ENCODE measurements at places on chromosomes 5 and 9.

DNA sequence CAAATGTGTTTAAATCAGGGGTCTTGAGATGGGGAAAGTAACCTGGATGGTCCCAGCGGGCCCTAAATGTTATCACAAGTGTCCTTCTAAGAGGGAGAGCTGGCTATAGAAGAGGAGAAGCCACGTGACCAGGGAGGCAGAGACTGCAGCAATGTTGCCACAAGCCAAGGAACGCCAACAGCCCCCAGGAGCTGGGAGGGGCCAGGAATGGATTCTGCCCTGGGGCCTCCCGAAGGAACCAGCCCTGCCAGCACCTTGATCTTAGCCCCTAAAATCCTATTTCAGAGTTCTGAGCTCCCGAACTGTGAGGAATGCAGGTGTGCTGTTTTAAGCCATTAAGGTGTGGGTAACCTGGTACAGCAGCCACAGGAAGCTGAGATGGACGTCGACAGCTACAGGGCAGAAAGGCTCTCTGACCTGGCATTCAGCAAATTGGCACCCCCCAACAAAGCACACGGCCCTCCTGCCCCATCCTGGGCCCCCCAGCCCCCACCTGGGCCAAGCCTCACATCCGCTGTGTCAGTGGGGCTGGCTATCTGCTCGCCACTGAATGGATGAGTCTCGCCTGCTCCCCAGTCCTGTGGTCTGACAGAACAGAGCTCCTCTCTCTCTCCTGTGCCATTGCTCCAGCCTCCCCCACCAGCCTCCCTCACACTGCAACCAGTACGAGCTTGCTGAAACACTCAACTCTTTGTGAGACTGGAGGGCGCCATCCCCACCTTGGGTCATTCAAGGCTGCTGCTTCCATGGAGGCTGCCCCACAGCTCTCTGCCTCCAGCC lies 78.8 kb downstream of the ADAMTS2 start:
- DNase-seq = no peak

- DNase-seq = no peak
Measured at GRCh38 chr5:158414780-158415179, 555.8 kb upstream of the CLINT1 start.

DNA sequence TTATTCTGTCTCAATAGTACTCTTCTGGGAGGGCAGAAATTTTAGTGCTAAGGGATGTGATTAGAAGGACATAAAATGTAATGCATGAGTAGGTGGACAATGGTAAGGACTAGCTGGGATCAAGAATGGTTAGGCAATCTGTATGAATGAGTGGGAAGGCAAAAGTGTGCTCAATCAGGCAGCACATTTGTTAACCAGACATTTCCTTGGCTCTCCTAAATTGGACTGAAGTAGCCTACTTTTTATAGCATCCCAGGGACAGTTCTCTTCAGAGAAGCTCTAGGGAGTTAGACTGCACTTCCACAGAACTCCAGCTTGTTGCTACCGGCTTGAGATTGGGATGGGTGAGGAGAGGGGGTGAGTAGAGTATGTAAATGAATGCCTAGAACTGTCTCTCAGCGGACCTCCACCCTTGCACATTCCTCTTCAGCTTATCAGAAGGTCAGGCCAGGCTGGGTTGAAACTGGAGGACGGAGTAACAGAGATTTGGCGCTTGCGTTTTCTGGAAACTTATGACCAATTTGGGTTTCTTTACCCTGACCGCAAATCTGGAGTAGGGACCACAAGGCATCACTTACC lies 19.0 kb upstream of the ARL14EPL start:
- DNase-seq = no peak

- DNase-seq = no peak
Measured at GRCh38 chr9:29969856-29970647, 2396.8 kb upstream of the C9orf72 start.

DNA sequence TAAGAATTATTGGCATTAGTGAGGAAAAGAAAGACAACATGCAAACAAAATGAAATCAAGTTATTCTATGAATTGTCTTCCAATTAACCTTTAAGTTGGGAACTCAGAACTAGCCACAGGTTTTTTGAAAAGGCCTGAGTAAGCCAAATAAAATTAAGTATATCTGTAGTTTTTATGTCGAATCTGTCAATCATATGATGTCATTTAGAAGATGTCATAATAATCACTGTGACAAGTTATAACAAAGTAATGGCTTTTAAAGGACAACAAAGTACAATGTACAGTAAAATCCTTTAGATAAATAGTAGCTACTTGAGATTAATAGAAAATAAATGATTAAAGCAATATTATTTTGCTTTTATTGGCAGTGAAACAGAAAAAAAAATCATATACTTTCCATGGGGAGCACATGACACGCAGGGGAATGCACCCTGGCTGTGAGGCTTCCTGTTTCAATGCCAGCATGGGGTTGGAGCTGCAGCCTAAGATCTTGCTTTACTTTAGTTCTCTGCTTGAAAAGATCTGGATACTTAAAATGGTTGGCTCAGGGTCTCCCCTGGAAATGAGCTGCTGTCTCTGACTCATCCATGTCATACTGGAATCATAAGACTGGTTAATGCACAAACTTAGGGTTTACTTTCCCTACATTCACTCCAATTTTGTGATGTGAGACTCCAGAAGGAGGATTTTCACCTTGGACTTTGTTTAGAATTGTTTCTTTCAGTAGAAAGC lies 284.3 kb downstream of the TAF11L14 start:
- DNase-seq = no peak

DNA sequence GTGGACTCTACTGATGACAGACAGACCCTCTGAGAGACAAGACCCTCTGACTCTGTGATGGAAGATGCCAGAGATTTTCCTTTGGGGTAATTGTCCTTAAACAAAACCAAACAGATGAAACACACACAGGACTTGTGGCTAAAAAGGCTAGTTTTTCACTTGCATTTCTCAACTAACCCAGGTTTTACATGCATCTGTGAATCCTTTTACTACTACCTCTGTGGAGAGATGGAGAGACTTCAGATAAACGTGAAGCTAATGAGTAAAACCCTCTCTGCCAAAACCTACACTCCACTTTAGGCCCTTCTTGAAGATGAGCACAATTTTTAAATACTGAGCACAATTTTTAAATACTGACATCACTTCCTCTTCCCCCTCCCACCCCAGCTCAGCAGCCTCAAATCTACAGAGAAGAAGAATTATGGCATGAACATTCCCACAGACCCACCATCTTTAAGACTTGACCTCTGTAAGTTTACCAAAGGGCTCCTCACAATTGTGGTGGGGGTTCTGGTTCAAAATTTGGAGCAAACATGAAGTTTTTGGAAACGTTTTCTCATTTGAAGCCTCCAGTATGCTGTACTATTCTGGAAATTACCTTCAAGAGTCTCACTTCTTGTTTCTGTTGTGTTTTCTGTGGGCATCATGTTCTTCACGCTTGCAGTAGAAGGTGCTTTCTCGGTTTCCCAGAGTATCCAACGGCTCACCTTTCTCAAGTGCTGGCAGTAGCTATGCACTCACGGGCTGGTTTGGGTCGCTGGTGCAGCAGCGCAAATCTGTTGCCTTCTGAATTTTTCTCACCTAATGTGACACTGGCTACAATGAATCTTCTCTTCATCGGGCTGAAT lies 42.7 kb downstream of the ACER2 start:
- DNase-seq = no peak

DNA sequence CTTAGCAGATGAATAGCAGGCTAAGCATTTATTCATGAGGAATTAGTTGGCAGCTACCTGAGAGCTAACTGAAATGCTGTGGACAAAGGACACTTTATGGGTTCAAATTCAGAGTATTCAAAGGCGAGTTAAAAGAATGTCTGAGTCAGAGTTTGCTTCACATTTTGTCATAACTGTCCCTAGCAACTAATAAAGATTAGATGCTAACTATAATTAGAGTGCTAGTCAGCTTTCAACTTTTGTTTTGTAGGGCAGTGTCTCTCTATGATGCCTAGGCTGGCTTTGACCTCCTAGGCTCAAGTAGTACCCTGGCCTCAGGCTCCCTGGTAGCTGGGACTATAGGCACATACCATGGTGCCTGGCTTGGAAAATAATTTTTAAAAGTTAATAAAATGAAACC lies 4.6 kb downstream of the SMC5 start:
- DNase-seq = no peak

- DNase-seq = no peak
Measured at GRCh38 chr9:125649826-125650225, 57.2 kb downstream of the MAPKAP1 start.

DNA sequence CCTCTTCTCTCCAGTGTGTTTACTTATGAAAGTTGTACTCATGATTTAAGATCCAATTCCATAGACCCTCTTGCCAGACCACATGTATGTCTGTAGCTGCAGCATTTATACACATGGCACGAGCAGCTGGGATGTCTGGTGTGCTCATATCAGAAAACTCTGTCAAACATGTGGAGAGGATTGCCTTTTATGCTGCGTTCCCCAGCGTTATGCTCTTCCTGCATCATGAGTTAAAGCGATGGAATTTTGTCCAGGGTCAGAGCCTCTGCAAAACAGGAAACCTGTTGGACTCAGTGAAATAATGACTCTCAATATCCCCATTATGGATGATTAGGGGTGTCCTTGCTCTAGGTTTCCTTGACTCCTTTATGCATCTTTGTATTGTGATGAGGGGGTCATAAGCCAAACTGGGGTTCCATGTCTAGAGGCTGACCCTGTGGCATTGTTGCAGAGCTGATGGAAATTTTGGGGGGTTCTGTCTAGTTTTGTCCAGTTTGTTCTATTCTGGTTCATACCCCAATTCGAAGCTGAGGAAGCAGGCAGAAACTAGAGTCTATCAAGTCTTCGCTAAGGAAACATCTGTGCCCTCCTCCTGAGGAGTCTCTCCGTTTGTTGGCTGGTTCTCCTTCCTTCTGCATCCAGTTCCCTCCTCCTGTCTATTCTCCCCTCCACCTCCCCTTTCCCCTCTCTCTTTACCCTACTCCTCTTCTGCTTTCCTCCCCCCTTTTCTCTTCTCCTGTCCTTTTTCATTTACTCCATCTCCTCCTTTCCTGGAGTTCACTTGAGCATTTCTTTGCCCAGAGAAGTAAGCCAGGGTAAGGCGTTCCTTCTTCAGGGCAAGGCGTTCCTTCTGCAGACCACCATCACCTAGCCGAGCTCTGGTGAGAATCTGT lies 252.8 kb downstream of the MAST4 start:
- DNase-seq = no peak

DNA sequence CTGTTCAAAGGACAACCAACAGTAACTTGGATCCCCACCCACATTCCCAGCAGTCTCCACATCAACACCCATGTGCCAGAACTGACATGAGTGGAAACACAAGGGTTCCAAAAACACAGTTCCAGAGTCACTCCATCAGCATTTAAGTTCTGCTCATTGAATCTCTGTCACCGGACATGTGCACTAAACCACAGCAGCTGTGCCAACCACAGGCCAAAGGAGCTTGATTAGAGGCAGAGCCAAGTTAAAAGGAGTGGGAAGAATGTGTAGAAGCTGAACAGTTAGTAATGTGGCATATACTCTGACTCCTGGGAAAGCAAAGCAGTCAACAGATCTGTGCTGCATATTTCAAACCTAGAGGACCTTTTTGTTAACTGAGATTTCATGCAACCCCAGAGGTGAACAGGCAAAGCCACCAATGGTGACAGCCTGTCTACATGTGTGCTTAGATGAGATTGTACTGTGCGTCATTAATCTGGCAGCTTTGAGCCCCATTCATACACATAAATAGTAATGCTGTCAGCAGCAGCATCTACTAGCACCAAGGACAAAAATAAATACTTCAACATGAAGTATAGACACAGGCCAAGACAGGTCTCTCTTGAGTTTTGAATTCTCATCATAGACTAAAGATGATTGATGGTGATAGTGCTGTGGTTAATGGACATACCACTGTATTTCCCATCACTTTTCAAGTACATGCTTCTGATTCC lies 16.4 kb upstream of the FST start:
- no peak for DNase-seq

- no peak for DNase-seq
Measured at GRCh38 chr9:18018221-18018620, 439.4 kb downstream of the SH3GL2 start.

DNA sequence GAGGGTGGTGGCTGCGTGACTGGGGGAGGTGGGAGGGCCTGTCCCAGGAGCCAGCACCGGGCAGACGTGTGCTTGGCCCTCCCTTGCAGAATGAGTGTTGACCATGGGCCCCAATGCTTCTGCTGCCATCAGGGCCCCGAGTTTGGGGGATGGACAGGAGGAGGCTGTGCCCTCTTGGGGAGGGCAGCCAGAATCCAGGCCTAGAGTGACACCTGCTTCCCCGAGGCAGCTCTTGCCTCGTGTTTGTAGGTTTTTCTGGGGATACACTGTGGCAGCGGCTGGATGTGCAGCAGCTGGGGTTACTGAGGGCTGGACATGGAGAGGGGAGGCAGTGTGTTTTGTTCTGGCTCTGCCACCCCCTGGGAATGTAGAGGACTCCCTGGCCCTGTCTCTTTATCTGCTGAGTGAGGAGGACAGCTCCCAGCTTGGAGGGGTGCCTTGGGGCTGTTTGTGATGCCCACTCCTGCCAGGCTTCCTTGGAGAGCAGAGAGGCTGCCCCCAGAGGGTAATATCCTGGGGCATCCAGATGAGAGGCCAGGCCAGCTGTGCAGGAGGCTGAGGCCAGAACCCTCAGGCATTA lies 22.7 kb downstream of the WNK2 start:
- DNase-seq = no peak

DNA sequence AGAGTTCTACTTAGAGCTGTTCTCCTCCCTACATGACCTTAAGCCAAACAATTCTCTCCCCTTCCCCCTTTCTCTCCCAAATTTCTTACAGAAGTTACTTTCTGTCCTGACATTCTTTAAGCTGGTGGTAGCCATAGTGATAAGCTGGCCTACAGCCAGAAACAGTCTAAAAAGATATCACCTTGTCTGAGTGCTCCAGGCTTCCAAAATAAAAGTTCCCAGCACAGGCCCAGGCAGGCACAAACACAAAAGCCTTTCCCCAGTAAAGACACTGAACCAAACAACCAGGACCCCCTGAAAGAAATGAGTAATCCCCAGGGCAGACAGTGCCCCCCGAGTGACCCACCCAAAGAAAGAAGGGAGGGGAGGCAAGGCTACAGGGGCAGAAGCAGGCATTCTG lies 19.2 kb downstream of the SIL1 start:
- no peak for DNase-seq

DNA sequence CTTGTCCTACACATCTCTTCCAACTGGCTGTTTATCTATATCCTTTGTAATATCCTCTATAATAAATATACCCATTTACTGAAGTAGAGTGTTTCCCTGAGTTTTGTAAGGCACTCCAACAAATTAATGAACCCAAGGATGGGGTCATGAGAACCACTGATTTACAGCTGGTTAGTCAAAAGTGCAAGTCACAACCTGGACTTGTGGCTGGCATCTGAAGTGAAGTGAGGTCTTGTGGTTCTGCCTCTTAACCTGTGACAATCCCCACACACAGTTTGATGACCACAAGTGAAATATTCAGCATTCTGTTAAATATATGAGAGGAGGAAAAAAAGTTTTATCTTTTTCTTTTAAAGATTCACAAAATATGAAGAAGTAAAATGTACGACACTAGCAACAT lies 126.1 kb downstream of the NR2F1-AS1 start:
- DNase-seq = no peak

GRCh38 chr9:2356041-2356790 lies 265.4 kb upstream of the VLDLR start:
- DNase-seq = no peak

DNA sequence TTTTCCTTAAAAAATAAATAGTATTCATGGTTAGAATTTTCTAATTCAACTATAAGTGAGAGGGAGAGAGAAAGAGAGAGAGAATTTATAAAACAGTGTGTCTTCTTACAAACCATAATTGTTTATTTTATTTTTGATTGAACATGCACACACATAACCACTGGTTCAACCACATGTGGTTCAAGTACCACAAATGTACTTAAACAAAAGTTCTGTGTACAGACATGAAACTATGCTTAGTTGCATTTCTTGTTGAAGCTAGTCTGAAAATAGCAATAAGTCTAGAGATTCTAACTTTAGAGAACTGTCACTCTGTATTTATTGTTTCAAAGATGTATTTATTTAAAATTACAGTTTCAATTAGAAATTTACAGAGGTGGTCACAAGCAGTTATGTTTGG lies 130.6 kb upstream of the PDE4D start:
- no peak for DNase-seq

All from CD4-positive, alpha-beta T cell treated with Interleukin-2 at 100 ng/mL for 4 hours (primary cell).